Left kidney (tissue), 8 donors: ENCODE measurements at places on chromosomes 6 and 20. TPM values are rescaled to one million over a fixed set of nuclear protein-coding genes. Genes with fewer than 3 reads are reported as not detected.

GRCh38 chr6:2844008-2844407, 2.3 kb upstream of the SERPINB1 start:
- DNase-seq, result no peak

The MYO6 gene
- 118 TPM for polyA plus RNA-seq

DNA sequence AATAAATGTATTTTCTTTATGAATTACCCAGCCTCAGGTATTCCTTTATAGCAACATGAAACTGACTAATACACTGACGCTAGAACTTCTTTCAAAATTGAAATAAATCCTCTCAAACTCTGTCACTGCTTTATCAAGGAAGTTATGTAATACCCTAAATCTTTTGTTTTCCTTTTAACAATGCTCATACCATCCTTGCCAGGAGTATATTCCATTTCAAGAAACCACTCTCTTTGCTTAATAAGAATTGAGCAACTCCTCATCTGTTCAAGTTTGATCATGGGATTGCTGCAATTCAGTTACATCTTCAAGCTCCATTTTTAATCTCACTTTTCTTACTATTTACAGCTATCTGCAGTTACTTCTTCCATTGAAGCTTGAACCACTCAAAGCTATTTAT, 707.6 kb upstream of the MARCKS start:
- no peak for DNase-seq

The IRF4 gene
- 0.18 TPM for polyA plus RNA-seq

The FAM83C gene
- not detected for polyA plus RNA-seq

The SLC24A3 gene
- 4.0 TPM for polyA plus RNA-seq

The SNAP25 gene
- 8.4 TPM for polyA plus RNA-seq

GRCh38 chr6:40852779-40853373, 186.1 kb downstream of the UNC5CL start:
- DNase-seq, result no peak

The DEFB115 gene
- not detected for polyA plus RNA-seq
